ENCODE measurements at places on chromosomes 7 and 10.

- no peak for DNase-seq
These were observed 119.3 kb upstream of the PRKCQ start for GRCh38 chr10:6699336-6699735.

DNA sequence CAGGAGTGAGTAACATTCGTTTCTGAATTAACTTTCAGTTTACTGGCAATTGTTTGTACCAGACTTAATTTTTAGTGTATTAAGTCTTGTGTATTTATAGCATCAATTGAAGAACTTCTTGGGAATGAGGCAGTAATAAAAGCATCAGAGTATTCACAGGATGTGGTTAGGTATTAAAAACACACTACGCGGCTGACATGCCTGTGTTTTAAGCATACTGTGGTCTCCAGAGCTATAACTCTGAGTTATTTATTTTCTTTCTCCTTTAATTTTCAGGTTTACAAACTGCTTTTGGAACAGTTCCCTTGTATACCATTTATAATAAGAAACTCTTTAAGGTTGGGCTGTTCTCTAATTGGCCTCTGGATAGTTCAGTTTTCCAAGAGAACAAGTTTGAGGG, 626.1 kb upstream of the NRG3 start:
- DNase-seq = no peak

- DNase-seq = no peak
These were observed 200.7 kb downstream of the CYP26A1 start for GRCh38 chr10:93274419-93274818.

DNA sequence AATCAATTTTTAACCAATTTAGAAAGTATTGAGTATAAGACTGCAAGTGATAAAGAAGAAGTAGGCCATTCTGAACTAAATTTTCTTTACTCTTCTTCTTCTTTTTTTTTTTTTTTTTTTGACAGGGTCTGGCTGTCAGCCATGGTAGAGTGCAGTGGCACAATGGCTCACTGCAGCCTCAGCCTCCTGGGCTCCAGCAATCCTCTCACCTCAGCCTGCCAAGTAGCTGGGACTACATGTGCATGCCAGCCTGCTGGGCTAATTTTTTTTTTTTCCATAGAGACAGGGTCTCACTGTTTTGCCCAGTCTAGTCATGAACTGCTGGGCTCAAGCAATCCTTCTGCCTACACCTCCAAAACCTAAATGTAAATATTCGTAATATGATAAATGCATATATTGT, 63.2 kb downstream of the DGKB start:
- DNase-seq = no peak

DNA sequence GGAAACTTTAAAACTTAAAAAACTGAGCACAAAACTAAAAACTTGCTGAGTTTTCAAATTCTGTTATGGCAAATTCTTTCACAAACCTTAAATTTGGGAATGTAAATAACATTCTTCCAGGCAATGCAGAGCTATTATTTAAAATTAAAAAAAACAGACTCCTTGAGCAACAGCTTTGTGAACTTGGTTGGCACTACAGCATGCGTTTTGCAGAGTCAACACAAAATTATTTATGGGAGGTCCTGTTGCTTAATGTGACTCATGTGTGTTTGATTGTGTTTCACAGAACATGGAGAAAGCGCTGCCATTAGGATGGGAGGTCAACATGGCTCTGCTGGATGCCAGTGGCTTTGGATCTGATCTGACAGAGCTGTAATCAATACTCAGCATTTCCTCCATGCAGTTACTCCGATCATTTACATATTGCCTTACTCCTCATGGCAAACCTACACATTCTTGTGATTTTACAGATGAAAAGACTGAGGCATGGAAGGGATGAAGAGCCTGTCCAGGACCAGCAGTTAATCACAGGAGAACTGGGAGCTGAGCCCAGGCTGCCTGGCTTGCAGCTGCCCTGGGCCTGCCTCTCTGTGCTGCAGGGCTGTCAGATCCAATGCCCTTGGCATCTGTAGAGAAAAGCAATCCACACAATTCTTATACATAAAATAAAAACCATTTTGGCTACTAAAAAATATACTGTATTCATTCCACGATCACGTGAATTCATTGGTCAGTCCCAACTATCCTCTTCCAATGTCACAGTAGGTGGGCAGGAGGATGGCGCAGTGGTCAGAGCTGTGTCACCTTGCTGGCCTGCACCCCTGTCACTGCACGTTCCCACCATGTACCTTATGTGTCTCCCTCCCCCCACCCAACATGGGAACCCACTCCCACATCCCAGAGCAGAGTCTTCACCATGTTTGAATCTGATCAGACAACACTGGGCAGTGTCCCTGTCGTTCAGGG, 200.9 kb downstream of the CXCL12 start:
- no peak for DNase-seq

GRCh38 chr10:11863353-11864109, 40.4 kb downstream of the PROSER2 start:
- peak; percentile 20 for DNase-seq

DNA sequence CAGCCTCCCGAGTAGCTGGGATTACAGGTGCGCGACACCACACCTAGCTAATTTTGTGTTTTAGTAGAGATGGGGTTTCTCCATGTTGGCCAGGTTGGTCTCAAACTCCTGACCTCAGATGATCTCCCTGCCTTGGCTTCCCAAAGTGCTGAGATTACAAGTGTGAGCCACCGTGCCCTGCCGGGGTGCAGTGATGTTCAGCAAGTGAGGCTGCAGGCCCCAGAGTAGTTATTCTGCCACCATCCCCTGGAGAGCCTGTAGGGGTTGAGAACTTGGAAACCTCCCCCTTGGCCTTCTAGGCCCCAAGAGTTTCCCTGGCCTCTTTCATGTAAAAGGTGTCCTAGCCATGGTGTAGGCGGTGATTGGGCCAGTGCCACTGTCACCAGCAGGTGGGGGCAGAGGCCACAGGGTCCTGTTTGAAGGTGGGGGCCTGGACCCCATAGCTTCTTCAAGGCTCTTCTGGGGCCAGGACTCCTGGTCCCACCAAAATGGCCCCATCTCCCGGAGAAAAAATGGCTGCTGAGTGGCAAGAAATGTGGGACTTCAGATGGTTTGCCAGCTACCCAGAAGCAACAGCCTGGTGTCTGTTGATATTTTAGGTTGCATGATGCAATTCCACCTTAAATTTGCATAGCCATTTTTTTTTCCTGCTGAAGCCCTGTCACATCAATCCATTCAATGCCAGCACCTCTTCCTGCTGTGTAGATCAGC, 25.5 kb upstream of the INMT start:
- peak; percentile 26 for DNase-seq

DNA sequence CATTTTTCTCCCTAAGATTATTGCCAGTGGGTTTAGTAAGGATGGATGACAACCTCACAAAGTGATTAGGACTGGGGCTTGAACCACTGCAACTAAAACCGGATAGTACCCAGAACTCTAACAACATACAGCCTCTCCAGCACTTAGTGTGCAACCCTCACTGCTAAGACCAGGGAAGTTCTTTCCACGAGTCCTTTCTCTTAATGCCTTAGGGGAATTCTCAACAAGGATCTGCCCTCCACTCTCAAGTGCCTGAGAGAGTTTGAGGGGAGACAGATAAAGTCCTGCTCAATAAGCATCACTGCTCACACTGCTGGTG, 104.6 kb downstream of the NRP1 start:
- DNase-seq = no peak

DNA sequence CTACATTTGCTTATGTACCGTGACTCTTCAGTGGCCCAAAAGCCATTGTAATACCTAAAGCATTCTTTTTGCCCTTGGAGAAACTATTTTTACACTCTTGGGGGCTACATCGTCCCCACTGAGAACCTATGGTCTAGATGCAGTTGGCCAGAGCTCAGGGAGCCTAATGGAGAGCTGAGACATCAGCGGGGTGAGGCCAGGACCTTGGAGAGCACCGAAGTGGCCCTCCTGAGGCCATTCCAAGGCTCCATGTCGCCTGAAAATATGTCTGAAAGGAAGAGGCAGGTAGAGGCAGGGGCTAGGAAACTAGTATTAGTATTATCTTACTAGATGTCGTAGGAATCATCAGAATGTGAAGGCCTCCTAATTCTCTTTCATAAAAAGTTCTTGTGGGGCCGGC, 4.9 kb downstream of the PKD2L1 start:
- DNase-seq = no peak

- no peak for DNase-seq
These were observed 5.7 kb downstream of the PDK4 start for GRCh38 chr7:95590387-95591248.

DNA sequence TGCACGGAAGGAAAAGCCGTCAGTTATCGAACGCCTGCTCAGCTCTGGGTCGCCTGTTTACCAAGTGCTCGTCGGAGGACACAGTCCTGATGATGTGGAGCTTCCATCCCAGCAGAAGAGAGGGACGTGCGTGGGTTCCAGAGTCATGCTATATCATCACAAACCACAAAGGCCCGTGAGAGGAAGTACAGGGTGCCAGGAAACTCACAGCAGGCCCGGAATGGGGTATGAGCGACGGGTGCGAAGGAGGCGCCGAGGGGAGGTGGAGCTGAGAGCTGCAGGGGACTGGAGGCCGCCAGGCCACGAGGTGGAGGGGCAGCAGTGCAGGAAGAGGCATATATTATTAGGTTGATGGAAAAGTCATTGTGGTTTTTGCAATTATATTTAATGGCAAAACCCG, 102.5 kb downstream of the ACTR3B start:
- no peak for DNase-seq

DNA sequence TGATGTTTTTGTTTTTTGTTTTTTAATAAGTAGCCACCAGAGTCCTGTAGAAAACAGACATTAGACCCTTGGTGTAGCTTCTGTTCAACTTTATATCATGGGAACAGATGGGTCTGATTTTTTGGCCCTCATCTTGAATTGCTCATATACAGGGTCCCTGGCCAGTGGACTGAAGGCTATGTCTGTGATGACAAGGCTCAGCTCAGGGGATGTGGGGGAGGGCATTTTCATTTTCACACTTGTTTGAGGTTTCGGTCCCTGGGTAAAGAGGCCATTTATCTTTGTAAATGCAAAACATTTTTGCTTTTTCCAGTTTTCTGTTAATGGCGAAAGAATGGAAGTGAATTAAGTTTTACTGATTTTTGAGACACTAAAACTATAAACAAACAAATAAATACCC, 257.6 kb upstream of the PHYHIPL start:
- no peak for DNase-seq

- no peak for DNase-seq
These were observed 141.8 kb upstream of the ASAH2 start for GRCh38 chr10:50392966-50393718.

GRCh38 chr7:135320268-135320667, 86.6 kb downstream of the STRA8 start:
- no peak for DNase-seq

- DNase-seq = no peak
These were observed 110.7 kb downstream of the INPP5A start for GRCh38 chr10:132648072-132648850.

DNA sequence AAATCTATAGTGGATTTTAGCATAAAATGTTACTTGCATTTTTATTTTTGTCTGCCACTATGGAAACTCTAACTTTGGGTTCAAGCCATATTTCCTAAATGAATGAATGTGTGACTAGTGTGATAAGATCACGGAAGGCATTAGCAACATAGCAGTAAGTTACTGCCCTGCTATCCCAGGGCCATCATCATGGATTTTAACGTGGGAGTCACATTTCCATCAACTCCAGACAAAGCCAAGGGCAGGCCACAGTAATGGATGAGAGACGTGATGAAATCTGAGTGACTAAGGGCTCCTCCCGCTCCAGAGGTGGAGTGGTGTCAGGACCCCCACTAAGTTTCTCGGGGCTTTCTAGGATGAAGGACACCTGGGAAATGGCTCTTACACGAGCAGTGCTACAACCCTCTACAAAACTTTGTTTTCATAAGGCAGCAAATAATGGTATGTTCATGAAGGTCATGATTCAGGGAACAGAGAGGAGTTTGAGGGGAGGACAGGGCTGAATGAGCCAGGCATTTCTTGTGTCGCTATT, 34.3 kb downstream of the C10orf120 start:
- DNase-seq = no peak

GRCh38 chr10:15227611-15228372, 59.3 kb upstream of the NMT2 start:
- no peak for DNase-seq

GRCh38 chr10:103431902-103432301, 20.3 kb downstream of the CALHM2 start:
- DNase-seq = no peak

GRCh38 chr10:129660569-129660968, 193.5 kb downstream of the MGMT start:
- no peak for DNase-seq

DNA sequence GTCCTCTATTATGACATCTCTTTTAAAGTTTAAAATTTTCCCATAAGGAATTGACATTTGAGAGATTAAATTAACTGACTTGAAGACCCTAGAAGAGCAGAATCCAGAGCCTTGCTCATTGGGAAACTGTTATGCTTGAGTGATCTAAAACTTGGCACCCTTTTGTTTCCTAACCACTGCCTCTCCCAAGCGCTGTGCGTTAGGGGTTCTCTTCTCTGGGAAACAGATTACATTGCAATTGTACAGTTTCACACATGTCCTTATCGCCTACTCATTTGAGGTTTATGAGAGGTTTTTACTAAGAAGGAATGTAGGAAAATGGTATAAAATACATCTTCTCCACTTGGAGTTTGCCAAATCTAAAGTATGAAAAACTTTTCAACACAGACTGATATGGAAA, 126.8 kb upstream of the AMPH start:
- no peak for DNase-seq

- DNase-seq = peak; percentile 8
These were observed 287.2 kb downstream of the HGF start for GRCh38 chr7:81482600-81483186.

DNA sequence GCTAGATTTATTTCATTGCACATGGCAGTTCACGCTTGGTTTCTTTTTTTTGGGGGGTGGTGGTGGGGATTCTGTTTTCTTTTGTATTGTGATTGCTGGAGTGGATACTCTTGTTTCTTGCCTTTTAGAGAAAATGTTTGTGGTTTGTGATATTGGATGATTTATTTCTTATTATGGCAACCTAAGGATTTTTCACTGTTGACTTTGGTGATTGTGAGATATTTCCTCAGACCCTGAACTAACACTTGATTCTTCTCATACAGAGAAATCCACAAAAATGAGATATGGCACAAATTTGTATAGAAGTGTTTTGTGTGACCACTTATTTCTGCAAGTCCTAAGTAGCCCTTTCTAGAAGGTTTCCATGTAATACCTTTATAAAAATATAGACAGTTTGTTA, 871.1 kb downstream of the LRMDA start:
- no peak for DNase-seq

- DNase-seq = no peak
These were observed 41.5 kb upstream of the PRKCQ start for GRCh38 chr10:6621536-6621935.

DNA sequence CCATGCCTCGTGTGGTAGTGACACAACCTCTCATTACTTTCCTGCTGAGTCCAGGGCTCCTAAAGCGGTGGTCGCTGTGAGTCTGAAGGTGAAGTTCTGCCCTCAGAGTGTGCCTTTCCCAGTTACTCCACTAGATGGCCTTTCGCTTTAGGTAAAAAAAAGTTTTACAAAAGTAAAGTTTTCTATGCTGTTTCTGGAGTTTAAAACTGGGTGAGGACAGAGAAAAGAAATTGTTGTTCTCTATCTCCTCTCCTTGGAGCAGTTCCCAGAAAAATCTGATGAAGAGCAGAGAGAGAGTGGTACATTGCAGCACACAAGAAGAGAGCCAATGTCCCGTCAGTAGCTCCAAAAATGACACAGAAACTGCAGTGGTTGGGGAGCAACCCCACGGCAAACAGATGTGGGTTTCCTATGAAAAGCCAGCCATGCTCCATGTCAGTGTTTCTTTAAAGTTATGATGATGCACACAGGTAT, 257.1 kb downstream of the GLI3 start:
- DNase-seq = peak; percentile 10

GRCh38 chr10:128867819-128868218, 599.2 kb upstream of the MGMT start:
- no peak for DNase-seq

GRCh38 chr10:404346-404745, 269.1 kb downstream of the ZMYND11 start:
- no peak for DNase-seq
